ENCODE measurements at places on chromosomes 16 and 17.

DNA sequence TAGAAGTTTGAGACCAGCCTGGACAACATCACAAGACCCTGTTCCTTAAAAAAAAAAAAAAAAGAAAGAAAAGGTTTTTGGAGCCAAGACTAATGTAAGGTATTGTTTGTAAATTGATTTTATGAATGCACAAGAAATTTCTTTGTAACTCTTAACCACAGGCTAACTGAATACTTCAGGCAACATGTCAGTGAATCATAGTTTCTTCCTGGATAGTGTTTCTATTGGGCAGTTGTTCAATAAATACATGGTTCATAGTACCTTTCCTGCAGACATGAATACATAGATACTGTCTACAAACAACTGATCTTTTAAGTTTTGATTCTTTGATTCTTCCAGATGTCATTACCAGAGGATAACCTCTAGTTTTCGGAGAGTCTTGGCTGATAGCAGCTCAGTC, 11.6 kb downstream of the DDX42 start:
- no peaks in the 10 kb centered on the region for H3K27me3 ChIP-seq
- H3K27ac ChIP-seq, result no peak overlapping the region
- no peaks in the 10 kb centered on the region for H3K4me1 ChIP-seq
- H3K36me3 ChIP-seq, result no peaks in the 10 kb centered on the region

GRCh38 chr17:72419866-72420774, 299.3 kb downstream of the SOX9 start:
- no peak overlapping the region for H3K27ac ChIP-seq
- DNase-seq, result no peak
- H3K4me3 ChIP-seq, result no peak overlapping the region
- no peaks in the 10 kb centered on the region for H3K36me3 ChIP-seq
- no peaks in the 10 kb centered on the region for H3K27me3 ChIP-seq

DNA sequence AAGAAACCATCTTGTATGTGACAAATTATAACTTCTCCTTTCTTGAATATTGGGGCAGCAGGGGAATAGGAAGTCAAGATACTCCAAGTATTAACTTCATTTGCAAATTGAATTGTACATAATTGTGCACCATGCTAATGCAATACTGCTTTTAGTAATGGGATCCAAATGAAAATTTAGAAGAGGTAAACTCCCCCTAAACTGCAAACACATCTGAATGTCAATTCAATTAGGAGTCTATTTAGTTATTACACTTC, 4.5 kb downstream of the STAT5B start:
- H3K27ac ChIP-seq, result no peak overlapping the region
- H3K36me3 ChIP-seq, result no peaks in the 10 kb centered on the region
- no peak overlapping the region for H3K4me3 ChIP-seq
- peaks cover 24% of the 10 kb centered on the region for H3K4me1 ChIP-seq
- no peak for DNase-seq

DNA sequence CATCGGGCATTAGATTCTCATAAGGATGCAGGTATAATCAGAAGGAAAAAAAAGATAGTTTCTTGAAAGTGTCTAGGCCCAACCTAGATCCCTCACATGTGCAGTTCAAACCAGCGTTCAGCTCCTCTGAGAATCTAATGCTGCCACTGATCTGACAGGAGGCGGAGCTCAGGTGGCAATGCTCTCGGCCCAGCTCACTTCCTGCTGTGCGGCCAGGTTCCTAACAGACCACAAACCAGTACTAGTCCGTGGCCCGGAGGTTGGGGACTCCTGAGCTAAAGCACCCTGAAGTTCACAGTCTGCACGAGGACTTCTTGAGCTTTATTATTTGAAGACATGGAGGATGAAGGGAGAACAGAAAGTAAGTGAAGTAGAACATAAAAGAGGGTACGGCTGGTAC, 16.8 kb downstream of the SMCR8 start:
- H3K4me1 ChIP-seq, result peaks cover 9% of the 10 kb centered on the region
- no peaks in the 10 kb centered on the region for H3K27me3 ChIP-seq
- no peak overlapping the region for H3K4me3 ChIP-seq
- H3K36me3 ChIP-seq, result no peaks in the 10 kb centered on the region

- H3K4me3 ChIP-seq, result no peak overlapping the region
- H3K36me3 ChIP-seq, result no peaks in the 10 kb centered on the region
- H3K4me1 ChIP-seq, result no peaks in the 10 kb centered on the region
- H3K27me3 ChIP-seq, result no peaks in the 10 kb centered on the region
Measured at GRCh38 chr17:13076905-13077304, 59.1 kb upstream of the ELAC2 start.

DNA sequence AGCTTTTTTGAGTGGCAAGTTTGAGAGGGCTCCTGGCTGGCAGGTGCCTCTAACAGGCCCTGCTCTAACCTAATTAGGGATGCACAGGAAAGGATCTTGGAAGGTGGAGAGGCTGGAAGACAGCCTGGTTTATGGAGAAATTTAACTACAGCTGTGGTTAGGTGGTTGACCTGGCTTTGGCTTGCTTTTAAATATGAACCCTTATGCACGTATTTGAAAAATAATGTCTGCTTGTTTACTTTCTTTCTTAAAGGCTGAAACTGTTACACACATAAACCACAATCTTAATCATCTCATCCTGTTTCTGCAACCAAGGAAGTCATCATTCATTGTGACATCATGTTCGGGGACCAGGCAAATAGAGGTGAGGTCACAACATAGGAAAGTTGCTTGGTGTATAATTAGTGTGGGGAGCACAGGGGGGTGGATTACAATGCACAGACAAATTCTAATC, 23.1 kb upstream of the DHRS13 start:
- H3K4me3 ChIP-seq, result no peak overlapping the region
- peak overlapping the region; percentile 27 for H3K27ac ChIP-seq
- H3K36me3 ChIP-seq, result no peaks in the 10 kb centered on the region
- H3K27me3 ChIP-seq, result no peaks in the 10 kb centered on the region
- DNase-seq, result no peak

GRCh38 chr16:65098916-65099315, 22.9 kb downstream of the CDH11 start:
- no peaks in the 10 kb centered on the region for H3K4me1 ChIP-seq
- no peak overlapping the region for H3K4me3 ChIP-seq
- DNase-seq, result no peak
- H3K27me3 ChIP-seq, result no peaks in the 10 kb centered on the region

GRCh38 chr16:57527610-57528360, 8.6 kb downstream of the CCDC102A start:
- H3K4me3 ChIP-seq, result peak overlapping the region; percentile 36
- peaks cover 7% of the 10 kb centered on the region for H3K4me1 ChIP-seq
- DNase-seq, result no peak
- H3K27ac ChIP-seq, result no peak overlapping the region
- no peaks in the 10 kb centered on the region for H3K36me3 ChIP-seq

- no peak overlapping the region for H3K4me3 ChIP-seq
- H3K27me3 ChIP-seq, result no peaks in the 10 kb centered on the region
- H3K36me3 ChIP-seq, result no peaks in the 10 kb centered on the region
- H3K27ac ChIP-seq, result no peak overlapping the region
- no peak for DNase-seq
- H3K4me1 ChIP-seq, result no peaks in the 10 kb centered on the region
Measured at GRCh38 chr17:34071886-34072420, 183.1 kb upstream of the CCL2 start.

- H3K4me3 ChIP-seq, result no peak overlapping the region
- no peak for DNase-seq
- no peak overlapping the region for H3K27ac ChIP-seq
- no peaks in the 10 kb centered on the region for H3K4me1 ChIP-seq
Measured at GRCh38 chr16:8299635-8300034, 290.7 kb downstream of the TMEM114 start.

DNA sequence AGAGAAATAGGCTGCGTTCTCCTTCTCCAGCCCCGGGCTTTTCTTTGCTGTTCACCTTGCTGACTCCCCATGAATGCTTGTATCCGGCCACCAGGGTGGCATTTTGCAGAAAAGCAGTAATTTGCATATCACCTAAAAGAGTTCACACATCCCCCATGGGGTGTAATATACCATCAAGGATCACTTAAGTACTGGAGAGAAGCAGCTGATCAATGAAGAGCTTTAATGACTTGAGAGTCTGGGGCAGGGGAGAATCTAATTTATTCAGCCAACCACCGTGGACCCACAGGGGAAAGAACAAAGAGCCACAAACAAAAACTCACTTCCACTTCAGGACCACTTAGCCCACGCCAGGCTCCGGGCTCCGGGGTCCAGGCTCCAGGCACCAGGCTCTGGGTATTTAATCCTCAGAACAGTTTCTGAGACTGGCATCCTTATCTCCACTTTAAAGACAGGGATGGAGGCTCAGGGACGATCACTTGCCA, 33.9 kb upstream of the SEC14L1 start:
- H3K36me3 ChIP-seq, result no peaks in the 10 kb centered on the region
- H3K4me3 ChIP-seq, result no peak overlapping the region
- no peak for DNase-seq
- no peaks in the 10 kb centered on the region for H3K27me3 ChIP-seq
- H3K4me1 ChIP-seq, result peaks cover 17% of the 10 kb centered on the region

DNA sequence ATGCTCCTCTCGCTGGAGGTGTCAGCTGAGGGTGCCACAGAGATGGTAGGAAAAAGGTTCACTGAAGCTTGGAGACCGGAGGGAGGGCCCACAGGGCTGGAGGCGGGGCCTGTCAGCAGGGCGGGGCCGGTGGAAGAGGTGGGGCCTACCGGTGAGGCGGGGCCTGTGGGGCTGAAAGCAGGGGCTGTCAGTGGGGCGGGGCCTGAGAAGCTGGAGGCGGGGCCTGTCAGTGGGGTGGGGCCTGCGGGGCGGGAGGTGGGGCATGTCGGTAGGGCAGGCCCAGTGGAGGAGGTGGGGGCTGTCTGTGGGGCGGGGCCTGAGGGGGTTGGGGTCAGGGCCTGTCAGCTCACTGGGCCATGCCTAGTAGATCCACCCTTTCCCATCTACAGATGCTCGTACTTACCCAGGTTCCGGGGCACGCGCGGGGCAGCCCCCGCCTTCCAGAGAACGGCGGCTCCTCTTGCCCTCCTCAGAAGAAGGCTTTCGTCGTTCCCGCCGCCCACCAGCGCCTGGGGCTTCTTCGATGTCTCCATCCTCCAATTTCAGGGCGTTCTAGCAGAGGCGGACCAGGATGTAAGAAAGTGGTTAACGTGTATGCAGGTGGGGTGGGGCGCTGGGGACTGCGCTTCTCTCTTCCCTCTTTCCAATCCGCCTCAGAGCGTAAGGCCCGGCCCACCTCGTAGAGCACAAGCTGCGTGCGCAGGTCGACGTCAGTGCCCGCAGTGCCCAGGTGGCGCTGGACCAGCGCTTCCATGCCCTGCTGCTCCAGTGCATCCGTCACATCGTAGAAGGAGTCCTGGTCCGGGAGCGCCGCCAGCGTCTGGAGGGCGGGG, 9.8 kb downstream of the TMEM208 start:
- peaks cover 12% of the 10 kb centered on the region for H3K4me1 ChIP-seq
- H3K27me3 ChIP-seq, result no peaks in the 10 kb centered on the region
- DNase-seq, result peak; percentile 80

DNA sequence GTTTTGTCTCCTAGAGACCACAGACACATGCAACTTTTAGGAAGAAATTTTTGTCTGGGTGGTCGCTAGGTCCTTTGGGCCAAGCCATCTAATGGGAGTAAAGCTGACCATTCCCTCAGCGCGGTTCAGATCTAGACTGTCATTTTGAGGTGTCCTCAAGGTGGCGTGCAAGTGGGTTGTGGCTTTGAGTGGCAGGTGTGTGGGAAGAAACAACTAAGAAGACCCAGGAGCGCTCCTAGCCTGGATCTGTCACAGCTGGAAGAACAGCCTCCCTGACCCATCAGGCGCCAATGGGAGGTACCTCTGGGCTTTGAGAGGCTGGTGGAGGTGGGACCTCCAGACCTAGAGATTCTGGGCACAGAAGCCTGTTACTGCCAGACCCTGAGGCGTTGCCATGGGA, 645.1 kb downstream of the KCNJ18 start:
- H3K36me3 ChIP-seq, result no peaks in the 10 kb centered on the region
- no peak for DNase-seq
- no peaks in the 10 kb centered on the region for H3K27me3 ChIP-seq
- no peak overlapping the region for H3K27ac ChIP-seq

DNA sequence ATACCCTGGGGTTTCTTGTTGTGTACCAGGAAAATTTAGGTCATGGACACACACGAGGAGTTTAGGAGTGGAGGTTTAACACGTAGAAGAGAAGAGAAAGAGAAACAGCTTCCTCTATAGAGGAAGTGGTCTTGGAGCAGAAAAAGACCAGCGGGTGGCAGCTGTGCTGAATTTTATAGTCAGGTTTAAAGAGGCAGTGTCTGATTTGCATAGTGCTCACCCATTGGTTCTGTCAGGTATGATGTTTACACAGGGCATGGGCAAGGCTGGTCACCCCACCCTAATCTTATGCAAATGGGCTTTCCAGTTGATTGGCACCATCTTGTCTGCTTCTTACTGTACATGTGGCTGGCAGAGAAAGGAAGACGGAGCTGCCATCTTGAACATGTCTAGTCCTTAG, 309.0 kb downstream of the CDH13 start:
- no peak for DNase-seq
- H3K27me3 ChIP-seq, result no peaks in the 10 kb centered on the region
- H3K27ac ChIP-seq, result no peak overlapping the region
- H3K4me1 ChIP-seq, result no peaks in the 10 kb centered on the region
- no peaks in the 10 kb centered on the region for H3K36me3 ChIP-seq

- no peaks in the 10 kb centered on the region for H3K36me3 ChIP-seq
- no peak overlapping the region for H3K27ac ChIP-seq
- H3K4me1 ChIP-seq, result no peaks in the 10 kb centered on the region
- no peak for DNase-seq
Measured at GRCh38 chr16:5575646-5576245, 478.2 kb upstream of the EEF2KMT start.

DNA sequence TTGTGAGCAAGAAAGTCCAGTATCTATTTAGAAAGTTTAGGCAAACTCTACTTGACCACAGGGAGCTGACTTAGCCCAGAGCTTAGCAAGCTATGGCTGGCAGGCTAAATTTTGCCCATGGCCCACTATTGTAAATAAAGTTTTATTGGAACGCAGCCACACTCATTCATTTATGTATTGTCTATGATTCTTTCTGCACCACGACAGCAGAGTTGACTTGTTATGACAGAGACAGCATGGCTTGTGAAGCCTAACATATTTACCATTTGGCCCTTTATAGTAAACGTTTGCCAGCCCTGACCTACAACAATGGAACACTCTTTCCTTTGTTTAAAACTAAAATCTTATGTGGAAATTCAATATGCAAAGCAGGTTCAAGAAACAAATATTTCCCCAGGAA, 100.0 kb upstream of the ZFHX3 start:
- H3K36me3 ChIP-seq, result no peaks in the 10 kb centered on the region
- H3K27me3 ChIP-seq, result no peaks in the 10 kb centered on the region
- DNase-seq, result no peak
- no peak overlapping the region for H3K4me3 ChIP-seq

DNA sequence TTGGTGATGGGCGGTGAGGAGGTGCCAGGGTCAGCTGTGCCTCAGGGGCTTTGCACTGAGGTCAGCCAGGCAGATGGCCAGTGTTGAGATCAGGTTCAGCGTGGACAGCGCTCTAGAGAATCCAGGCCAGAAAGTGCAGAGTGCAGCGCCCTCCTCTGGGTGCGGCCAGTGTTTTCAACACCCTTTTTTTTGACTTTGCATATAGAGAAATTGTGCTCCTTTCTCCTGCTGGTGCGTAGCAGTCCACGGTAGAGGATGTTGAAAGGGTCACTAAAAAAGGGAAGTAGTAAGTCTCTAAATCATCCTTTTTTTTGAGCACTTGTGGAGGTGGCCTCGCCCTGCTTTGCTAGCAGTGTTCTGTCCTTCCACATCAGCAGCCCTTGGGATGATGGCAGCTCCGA, 53.9 kb downstream of the BANP start:
- no peak for DNase-seq
- H3K4me1 ChIP-seq, result no peaks in the 10 kb centered on the region
- H3K27ac ChIP-seq, result no peak overlapping the region
- H3K27me3 ChIP-seq, result no peaks in the 10 kb centered on the region

GRCh38 chr17:42087042-42087701, 11.1 kb downstream of the ZNF385C start:
- no peaks in the 10 kb centered on the region for H3K27me3 ChIP-seq
- H3K27ac ChIP-seq, result peak overlapping the region; percentile 72
- peaks cover 14% of the 10 kb centered on the region for H3K4me1 ChIP-seq
- peak; percentile 76 for DNase-seq

GRCh38 chr16:24007391-24007790, 171.6 kb downstream of the PRKCB start:
- H3K27me3 ChIP-seq, result no peaks in the 10 kb centered on the region
- H3K27ac ChIP-seq, result no peak overlapping the region
- H3K4me1 ChIP-seq, result no peaks in the 10 kb centered on the region

Measured in testis (tissue), 5 donors.